Hepatic stellate cell (primary cell): ENCODE measurements at places on chromosomes 16 and 17.

DNA sequence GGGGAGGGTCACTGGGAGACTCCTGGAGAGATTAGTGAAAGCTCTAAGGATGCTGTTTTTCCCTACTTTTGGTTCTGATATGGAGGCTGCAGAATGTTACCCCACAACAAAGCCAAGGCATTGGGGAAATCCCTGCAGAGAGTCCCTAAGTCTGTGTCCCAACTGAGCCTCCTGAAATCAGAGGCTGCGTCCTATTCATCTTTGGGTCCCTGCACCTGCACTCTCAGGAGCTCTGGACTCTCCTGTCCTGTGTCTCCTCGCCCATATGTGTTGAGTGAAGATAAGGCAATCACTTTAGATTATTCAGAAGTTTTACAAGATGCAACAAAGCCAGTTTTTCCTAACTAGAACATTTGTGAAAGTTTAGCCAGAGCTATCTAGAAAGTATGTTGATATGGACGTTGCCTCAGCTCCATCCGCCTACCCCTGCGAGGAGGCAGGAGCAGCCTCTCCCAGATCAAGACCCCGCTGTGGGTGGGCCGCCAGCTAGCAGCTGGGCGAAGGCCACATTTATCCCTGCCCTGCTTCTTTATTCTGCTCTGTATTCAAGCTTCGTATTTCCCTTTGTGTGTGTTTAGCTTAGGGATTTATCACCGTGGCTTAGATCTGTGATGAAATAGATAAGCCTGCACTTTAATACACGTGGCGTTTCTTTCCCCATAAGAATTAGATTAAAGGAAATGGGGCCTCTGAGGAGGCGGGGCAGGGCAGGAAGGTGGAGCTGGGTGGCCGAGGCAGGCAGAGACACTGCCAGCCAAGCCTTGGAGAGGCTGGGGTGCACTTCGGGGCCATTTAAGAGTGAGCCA lies 37.4 kb downstream of the SHISA6 start:
- no peak for DNase-seq

DNA sequence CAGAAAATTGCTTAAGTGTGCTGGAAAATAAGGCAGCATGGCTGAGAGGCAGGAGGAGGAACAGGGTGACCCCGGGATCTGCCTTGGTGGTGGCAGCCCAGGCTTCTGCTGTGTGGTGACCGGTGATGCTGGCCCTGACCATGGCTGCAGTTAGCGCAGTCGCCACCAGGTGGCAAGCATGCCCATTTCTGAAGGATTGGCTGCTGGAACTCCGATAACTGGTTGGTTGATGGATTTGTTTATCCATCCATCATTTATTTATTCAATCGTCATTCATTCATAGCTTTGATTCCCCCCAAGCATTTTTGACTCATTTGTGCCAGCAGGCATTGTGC lies 29.1 kb upstream of the ITGA3 start:
- peak; percentile 86 for DNase-seq

DNA sequence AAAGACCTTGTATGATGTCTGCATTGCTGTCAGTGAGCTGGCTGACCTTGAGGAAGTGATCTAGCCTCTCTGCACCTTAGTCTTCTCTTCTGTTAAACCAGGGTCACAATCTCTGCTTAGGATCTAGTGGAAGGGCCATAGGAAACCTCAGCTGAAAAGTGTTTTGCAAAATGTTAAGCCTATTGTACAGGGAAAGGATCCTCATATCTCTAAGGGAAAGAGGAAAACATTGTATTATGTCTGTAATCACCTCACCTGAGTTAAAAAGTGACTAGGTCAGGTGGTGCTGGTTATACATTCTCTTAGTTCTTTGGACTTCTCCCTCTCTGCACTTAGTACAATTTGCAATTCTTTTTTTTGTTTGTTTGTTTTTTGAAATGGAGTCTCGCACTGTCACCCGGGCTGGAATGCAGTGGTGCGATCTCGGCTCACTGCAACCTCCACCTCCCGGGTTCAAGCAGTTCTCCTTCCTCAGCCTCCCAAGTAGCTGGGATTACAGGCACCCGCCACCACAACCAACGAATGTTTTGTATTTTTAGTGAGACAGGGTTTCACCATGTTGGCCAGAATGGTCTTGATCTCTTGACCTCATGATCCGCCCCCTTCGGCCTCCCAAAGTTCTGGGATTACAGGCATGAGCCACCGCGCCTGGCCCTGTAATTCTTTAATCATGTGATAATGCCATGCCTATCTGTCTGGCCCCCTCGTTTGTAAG lies 2.0 kb upstream of the SEPHS2 start:
- DNase-seq, result no peak

DNA sequence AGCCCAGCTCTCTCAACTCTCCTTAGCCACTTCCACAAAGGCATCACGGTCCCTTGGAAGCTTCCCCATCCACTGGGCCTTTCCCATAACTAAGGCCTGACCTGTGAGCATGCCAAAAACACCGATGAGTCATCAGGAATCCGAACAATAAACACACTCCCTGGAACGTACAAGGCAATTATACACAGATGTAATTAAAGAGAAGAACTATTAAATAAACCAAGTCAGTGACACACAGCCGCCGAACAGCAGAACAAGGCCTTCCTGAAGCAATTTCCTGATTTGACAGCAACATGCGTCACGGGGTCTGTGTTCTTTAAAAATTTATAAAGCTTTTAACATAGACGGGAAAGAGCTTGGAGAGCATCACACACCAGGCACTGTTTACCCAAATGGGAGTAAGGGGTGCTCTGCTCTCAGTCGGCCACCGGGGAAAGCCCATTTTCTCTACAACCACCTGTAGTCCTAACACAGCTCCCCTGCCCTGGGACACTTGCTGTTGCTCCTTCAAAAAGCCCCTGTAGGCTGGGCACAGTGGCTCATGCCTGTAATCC lies 29.4 kb downstream of the COG7 start:
- peak; percentile 75 for DNase-seq

- DNase-seq, result no peak
These were observed 154.6 kb downstream of the SEC14L1 start for GRCh38 chr17:77295241-77295853.

- no peak for DNase-seq
These were observed 38.9 kb upstream of the PLCG2 start for GRCh38 chr16:81740169-81740568.

- DNase-seq, result no peak
These were observed 237.7 kb downstream of the SEC14L1 start for GRCh38 chr17:77378318-77379064.

GRCh38 chr16:50323335-50324011 lies 45.3 kb downstream of the BRD7 start:
- DNase-seq, result no peak

DNA sequence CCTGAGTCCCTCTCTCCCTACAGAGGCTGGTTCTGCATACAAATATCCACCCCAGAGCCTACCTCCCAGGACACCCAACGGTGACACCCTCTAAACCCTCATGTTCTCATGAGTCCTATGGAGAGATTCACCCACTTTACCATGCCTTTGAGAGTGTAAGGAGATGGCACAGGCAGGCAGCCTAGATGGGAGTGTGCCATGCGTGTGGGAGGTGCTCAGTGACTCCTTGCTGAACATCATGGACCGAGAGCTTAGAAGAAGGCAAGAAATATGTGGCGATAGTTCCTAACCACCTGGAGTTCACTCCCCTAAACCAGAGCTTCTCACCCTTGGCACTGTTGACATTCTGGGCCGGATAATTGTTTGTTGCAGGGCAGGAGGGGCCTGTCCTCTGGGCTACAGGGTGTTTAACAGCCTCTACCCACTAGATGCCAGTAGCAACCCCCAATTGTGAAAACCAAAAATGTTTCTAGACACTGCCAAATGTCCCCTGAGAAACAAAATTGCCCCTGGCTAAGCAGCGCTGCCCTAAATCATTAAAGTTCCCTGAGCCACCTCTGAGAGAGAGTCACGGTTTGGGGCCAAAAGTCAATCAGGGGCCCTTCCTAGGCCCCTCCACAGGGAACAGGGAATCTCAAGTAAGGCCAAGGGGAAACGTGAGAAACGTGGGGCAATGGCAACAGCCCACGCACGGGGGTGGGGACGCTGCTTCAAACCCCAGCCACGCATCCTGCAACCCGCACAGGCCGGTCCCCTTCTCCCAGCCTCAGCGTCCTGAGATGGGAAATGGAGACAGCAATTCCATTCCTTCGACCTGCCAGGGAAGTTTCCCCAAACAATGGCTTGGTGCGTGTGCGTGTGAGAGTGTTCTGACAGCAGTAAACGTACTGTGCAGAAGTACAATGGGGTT lies 66.8 kb downstream of the C16orf78 start:
- DNase-seq, result no peak

- no peak for DNase-seq
These were observed 73.2 kb upstream of the RPL38 start for GRCh38 chr17:74130276-74130675.

DNA sequence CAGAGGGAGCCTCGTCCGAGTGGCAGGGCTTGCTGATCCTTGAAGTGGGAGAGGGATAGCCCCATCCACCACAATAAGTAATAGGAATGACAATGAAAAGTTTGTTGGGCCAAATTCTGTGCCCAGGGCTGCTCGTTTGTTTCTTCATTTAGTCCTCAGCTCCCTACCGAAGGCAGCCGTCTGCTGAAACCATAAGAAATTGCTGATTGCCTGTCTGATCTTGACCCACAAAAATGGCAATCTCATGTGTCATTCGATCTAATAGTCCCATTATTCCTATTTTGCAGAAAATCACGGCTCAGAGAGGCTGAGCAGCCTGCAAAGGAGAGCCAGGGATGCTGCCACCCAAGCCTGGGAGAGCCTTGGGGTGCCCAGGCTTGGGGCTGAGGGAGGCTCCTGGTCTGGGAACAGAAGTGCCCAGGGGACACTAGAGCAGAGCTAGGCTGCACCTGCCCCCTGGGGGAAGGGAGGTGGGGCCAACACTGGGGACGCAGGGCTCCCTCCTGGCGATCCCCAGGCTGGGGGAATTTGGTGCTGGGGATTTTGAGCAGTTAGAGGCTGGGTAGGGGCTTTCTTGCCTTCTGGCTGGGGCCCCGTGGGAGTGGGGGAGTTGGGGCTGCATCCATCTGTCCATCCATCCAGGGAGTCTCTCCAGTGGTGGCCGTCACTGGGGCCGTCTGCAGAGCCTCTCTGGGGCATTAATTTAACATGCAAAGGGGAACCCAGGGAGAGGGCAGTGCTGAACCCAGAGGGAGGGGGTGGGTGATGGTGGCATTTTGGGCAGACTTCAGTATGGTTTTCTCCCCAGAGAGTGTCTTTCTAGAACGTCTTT lies 53.5 kb downstream of the SOCS1 start:
- peak; percentile 55 for DNase-seq

GRCh38 chr16:84643180-84643583 lies 5.1 kb upstream of the KLHL36 start:
- DNase-seq, result peak; percentile 93

GRCh38 chr16:52383640-52384292 lies 163.2 kb downstream of the TOX3 start:
- no peak for DNase-seq

DNA sequence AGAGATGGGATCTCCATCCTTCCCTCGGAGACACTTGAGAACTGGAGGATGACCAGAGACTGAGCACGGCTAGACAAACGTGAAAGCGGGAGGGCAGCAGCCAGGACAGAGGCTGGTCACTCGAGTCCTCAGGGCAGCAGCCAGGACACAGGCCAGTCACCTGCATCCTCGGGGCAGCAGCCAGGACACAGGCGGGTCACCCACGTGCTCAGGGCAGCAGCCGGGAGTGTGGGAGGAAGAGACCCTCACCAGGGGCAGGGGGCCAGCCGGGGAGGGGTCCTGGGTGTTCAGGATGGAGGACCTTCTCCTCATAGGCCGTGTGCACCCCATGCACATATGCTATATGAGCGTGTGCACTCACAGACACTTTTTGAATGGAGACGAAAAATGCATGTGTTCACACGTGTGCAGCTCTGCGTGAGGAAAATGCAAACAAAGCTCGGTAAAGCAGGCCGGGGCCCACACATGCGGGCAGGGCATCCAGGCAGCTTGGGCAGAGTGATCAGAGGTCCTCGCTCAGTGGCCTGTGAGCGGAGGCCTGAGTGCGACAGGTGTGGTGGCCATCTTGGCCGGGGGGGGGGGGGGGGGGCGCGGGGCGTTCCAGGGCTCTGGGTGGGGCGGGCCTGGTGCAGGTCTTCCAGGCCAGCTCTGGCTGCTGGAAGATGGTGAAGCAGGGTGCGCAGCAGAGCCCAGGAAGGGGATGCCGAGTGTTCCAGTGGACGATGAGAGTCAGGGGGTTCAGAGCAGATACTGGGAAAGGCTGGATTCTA lies 26.7 kb downstream of the ZNF469 start:
- no peak for DNase-seq

- DNase-seq, result no peak
These were observed 2.0 kb downstream of the B3GNT9 start for GRCh38 chr16:67148656-67149275.

DNA sequence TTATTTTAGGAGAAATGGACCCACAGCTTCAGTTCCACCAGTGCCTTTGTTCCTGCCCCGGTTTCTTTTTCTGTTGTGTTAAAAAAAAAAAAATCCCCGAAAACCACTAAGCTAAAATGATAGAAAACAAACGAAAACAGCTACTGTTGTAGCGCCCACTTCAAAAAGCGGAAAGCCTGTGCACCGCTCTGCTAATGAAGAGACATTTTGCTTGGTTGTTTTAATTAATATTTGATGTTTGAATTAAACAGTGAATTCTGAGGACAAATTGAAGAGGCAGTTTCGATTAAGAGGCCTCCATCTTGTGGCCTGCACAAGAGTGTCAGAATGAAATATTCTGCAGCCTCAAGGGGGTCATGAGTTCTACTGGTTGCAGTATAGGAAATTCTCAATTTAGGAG lies 186.7 kb downstream of the RPTOR start:
- DNase-seq, result no peak

DNA sequence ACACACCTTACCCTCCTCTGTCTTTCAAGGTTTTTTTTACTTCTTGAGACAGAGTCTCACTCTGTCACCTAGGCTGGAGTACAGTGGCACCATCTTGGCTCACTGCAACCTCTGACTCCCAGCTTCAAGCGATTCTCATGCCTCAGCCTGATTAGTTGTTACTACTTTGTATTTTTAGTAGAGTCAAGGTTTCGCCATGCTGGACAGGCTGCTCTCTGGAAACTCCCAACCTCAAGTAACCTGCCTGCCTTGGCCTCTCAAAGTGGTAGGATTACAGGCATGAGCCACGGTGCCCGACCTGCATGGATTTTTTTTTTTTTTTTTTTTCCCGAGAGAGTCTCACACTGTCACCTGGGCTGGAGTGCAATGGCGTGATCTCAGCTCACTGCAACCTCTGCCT lies 273.2 kb downstream of the RBFOX1 start:
- DNase-seq, result no peak

- no peak for DNase-seq
These were observed 727 bp downstream of the RPL26 start for GRCh38 chr17:8382052-8382879.

DNA sequence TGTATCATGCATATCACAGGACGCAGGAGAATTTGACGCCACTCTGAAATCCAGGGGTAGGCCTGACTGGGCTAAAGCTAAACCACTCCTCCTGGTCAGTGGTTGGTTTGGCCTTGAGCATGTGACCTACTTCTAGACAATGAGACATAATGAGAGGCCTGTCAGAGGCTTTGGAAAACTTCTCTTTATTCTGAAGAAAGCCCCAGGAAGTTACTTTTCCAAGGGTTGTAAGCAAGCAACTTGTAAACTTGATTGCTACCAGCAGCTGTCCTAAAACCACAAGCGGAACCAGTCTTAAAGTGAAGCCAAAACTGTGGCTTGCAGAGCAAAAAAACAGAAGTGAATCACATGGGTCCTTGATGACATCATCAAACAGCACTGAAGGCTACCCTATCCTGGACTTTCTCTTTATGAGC lies 138.2 kb upstream of the COX10 start:
- DNase-seq, result no peak

- no peak for DNase-seq
These were observed 36.8 kb downstream of the ASPA start for GRCh38 chr17:3512505-3513171.
